ENCODE measurements at places on chromosomes 7 and 10.

GRCh38 chr10:85901599-85901998 lies 465.0 kb downstream of the GRID1 start:
- no peak for DNase-seq

DNA sequence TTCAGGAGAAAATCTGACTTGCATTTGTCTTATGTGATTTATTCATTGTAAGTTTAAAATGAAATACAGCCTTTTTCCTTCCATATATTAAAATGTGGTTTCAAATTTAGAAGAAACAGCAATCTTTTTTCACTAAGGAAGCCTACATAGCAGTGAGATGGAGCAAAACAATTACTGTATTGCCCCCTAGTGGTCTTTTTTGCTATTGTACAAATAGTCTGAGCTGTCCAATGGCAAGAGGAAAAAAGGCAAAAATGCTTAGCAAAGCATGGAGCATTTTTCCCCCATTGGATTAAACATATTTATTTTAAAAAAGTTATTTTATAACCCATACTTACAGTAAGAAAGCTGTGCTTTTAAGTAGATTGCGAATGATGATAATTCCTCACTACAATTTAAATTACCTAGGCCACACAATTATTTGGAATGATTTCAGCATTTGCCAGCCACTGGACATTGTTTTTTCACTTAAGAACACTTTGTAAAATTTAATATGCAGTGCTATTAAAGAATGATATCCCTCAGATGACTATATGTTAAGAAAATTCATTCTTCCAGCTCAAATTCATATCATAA lies 119.5 kb downstream of the CPED1 start:
- no peak for DNase-seq

- DNase-seq: no peak
Measured at GRCh38 chr10:78354101-78354500, 320.4 kb downstream of the RPS24 start.

DNA sequence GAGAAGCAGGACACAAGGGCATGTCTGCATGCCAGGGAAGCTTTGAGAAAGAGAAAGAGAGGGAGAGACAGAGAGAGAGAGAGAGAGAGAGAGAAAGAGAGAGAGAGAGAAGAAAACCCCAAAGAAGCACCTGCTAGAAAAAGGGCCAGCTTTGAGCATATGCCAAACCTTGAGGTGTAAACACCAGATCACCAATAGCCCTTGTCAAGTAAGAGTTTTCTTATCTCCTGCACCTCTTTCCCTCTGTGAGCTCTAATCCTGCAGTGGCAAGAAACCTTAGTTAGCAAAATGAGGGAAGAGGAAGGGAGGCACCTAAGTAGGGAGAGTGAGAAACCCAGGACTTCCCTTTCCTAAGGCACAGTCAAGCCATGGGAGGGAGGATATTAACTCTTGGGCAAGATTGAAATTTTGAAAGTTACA lies 11.3 kb upstream of the TRDMT1 start:
- no peak for DNase-seq

- DNase-seq: no peak
Measured at GRCh38 chr7:164882-165660, 27.3 kb upstream of the FAM20C start.

- DNase-seq: no peak
Measured at GRCh38 chr7:108102671-108103312, 27.4 kb downstream of the LAMB4 start.

All from breast epithelium (tissue), 4 donors.